Dermis blood vessel endothelial cell (primary cell): ENCODE measurements at places on chromosomes 3 and 15. TPM values are rescaled to one million over a fixed set of nuclear protein-coding genes. Genes with fewer than 3 reads are reported as not detected.

VGLL3 gene
- total RNA-seq: 0.33 and 1.0 TPM in 2 replicates

- peak; percentile 6 for DNase-seq
These were observed 66.3 kb downstream of the ISG20 start for GRCh38 chr15:88704791-88705768.

HHATL gene
- total RNA-seq: not detected in 2 replicates

GRCh38 chr15:66720206-66721010 is 18.4 kb downstream of the SMAD6 start:
- peak; percentile 63 for DNase-seq

DNA sequence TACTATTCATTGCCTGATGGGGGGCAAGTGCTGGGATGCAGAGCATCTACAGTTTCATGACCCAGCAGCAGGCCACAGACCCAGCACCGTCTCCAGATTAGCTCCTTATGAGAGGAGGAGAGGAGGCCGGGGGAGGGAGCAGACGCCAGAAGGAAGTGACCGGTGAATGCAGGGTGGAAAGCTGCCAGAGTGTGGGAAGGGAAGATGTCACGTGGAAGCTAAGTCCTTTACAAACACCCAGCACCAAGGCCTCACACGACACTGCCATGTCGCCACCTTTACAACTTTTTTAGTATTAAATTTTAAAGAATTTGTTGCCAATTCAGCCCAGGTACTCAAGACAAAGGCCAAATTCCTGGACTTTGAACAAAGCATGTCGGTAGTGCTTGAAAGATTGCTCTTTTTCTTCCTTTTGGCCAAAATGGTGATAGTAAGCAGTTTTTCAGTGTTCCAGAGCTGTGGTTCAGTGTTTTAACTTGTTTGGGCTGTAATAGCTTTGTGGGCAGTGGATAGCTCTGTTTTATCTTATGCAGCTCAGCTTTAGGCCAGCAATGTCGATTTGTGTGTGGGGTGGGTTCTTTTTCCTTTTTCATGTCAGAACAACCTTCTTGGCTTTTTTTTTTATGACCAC is 58.2 kb downstream of the ZBTB38 start:
- DNase-seq: peak; percentile 78

SLC4A7 gene
- 73.2 and 79.0 TPM in 2 replicates for total RNA-seq

GRCh38 chr15:84715441-84716035 is 401 bp downstream of the SEC11A start:
- DNase-seq: peak; percentile 51

GRCh38 chr15:44397869-44398268 is 29.6 kb upstream of the CTDSPL2 start:
- DNase-seq: no peak

- no peak for DNase-seq
These were observed 37.0 kb upstream of the PIK3R4 start for GRCh38 chr3:130783629-130784028.

PIK3R4 gene
- total RNA-seq: 33.7 and 48.8 TPM in 2 replicates

GRCh38 chr15:101120473-101120872 is 131.4 kb downstream of the CHSY1 start:
- no peak for DNase-seq

ERICH6 gene
- not detected in 2 replicates for total RNA-seq

DNA sequence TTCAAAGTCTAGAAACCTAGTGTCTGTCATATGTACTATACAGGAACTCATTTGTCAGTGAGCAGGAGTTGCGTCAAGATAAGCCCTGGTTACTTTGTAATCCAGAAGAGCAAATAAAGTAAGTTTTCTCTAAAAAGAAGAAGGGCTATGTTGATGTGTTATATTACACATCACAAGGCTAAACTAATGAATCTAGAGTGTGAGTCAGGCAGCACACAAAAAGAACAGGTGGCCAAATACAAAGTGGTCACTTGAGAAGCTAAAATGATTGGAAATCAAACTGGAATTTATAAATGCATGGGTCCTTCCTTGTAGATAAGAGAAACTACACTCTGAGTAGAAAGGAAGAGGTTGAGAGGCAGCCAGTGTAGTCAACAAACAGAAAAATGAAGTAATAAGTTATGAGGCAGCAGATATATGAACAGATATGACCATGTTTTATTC is 771.6 kb downstream of the DIPK2A start:
- DNase-seq: no peak

DNA sequence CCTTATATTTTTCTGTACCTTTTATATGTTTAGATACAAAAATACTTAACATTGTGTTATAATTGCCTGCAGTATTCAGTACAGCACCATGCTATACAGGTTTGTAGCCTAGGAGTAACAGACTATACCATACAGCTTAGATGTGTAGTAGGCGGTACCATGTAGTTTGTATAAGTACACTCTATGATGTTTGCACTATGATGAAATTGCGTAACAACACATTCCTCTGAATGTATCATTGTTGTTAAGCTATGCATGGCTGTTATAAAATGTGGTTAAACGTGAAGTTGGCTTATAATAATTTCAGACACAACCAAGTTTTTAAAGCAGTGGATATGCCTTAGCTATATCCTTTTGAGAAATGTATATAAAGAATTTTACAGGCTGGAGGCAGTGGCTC is 328.3 kb downstream of the PLCL2 start:
- no peak for DNase-seq

DNA sequence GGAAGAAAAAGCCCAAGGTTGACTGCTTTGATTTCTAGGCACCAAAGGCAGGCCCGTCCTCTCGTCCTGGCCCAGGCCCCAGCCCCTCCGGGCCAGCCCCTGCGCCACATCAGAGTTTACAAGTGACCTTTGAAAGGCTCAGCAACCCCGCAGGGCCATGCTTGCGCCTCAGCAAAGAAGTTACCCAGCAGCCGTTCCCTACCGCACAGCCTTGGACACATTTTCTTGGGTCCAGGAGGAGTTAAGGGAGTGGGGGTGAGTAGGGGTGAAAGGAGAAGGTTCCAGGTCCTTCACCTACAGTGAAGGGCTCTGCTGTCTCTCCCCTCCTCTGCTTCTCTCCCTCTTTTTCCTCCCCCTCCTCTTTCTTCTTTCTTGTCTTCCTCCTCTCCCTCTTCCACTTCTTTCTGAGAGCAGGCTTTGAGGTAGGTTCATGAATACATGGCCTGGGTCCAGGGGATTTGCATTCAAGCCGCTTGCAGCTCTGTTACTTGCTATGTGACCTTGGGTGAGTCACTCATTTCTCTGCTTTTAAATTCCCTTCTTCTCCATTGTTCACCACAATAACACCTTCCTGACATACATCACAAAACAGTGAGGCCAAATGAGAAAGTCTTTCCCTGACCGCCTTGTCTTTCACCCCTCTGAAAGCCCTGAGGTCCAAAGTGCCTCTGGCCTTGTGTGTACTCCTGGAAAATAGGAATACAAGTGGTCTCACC is 223.3 kb upstream of the TPRG1 start:
- peak; percentile 71 for DNase-seq

ECE2 gene
- not detected in 2 replicates for total RNA-seq

- DNase-seq: no peak
These were observed 62.7 kb downstream of the GLDN start for GRCh38 chr15:51403946-51404695.

- DNase-seq: no peak
These were observed 143.1 kb downstream of the DIPK2A start for GRCh38 chr3:144114767-144115166.

DNA sequence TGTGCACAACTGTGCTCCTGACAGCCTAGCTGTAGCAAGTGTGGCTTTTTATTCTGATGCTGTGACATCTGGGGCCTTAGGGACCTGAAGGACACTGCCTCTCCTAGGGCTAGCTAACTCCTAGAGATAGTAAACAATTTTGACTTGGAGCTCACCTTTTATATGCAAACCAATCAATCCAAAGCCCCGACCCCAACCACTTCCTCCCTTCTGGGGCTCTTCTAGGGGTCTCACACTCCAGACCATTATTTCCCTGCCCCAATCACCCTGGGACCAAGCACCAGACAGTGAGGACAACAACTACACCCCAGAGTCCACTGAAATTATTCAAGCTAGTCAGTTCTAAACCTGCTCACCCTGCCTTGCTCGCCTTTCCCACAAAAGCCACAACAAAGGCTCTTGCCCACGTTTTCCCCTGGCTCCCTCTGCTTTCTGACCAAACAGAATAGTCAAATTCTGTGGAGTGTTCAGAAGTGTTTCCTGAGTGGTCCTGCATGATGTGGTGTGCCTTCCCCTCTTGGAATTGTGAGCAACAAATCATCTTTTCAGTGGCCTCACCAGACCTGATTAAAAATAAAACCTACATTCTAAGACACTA is 84.2 kb upstream of the WNT5A start:
- DNase-seq: no peak

DNA sequence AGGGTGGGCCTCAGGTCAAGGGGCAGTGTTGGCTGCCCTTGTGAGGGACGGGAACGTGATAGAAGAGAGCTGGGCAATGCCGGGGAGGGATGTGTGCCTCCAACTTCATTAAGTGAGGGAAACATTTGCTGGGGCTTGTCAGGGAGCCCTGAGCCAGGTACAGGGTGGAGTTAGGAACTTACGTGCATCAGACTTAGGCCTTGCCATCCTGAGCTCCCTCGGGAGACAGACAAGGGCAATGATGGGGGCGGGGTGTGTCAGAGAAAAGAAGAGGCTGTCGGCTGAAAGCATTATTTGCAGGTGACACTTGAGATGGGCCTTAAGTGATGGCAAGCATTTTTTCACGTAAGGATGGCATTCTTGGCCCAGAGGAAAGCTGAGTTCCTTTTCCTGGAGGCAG is 1.6 kb downstream of the FAM131A start:
- DNase-seq: no peak

- DNase-seq: no peak
These were observed 200.7 kb downstream of the SOX2 start for GRCh38 chr3:181912384-181912783.

DNA sequence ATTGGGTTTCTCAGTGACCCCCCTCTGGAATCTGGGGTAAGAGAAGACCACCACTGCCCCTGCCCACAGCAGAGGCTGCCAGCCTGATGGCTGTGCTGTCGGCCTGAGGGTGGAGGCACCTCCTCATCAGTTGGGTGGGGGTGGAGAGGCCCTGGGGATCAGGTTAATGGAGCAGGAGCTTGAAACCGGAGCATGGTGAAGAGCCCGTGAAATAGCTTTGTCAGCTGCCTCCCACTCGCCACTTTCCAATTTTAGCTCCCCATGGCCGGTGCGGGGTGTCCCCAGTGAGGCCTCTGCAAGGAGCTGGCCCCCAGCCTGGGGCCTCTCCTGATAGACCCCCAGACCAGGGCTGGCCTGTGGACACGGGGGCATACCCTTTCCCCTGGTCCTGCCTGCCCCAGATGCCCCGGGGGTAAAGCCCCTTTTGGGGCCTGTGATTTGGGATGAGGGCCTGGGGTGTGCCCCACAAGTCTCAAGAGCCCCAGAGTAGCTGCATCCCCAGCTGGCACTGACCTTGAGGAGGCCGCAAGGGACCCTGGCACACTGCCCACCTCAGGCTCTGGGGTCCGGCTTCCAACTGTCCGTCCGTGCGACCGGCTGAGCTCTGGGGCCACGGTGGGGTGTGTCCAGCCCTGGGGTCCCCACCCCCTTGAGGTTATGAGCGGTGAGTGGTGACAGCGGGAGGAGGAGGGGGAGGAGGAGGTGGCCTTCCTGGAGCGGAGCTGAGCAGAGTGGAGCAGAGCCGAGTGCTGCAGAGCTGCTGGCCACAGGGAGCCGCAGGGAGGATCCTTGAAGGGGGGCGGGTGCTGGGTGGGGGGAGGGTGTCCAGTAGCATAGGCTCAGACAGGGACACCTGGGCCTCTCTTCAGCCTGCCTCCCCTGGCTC is at the start of gene HHATL:
HHATL (minus strand) TSS at position 733 of the 886 bp plus-strand sequence. CDS start 1,972 bp downstream, outside the sequence.
- no peak for DNase-seq

GRCh38 chr3:13637953-13638352 is 89.0 kb downstream of the FBLN2 start:
- DNase-seq: no peak

- no peak for DNase-seq
These were observed 5.8 kb upstream of the ADAM10 start for GRCh38 chr15:58755350-58755749.

- DNase-seq: no peak
These were observed 18.0 kb downstream of the NRG4 start for GRCh38 chr15:75994220-75994619.

GRCh38 chr3:115186351-115187148 is 39.5 kb upstream of the ZBTB20 start:
- no peak for DNase-seq

NRROS gene
- total RNA-seq: 13.4 and 16.8 TPM in 2 replicates

- DNase-seq: no peak
These were observed 29.4 kb upstream of the SEMA3F start for GRCh38 chr3:50125541-50126286.

BUB1B gene
- 12.8 and 39.7 TPM in 2 replicates for total RNA-seq

CAMK1 gene
- 34.7 and 40.3 TPM in 2 replicates for total RNA-seq

TTLL13 gene
- total RNA-seq: 0.09 and 0.17 TPM in 2 replicates

SMCO1 gene
- total RNA-seq: not detected in 2 replicates

GRCh38 chr3:194689493-194689944 is 3.8 kb downstream of the FAM43A start:
- DNase-seq: peak; percentile 80

DNA sequence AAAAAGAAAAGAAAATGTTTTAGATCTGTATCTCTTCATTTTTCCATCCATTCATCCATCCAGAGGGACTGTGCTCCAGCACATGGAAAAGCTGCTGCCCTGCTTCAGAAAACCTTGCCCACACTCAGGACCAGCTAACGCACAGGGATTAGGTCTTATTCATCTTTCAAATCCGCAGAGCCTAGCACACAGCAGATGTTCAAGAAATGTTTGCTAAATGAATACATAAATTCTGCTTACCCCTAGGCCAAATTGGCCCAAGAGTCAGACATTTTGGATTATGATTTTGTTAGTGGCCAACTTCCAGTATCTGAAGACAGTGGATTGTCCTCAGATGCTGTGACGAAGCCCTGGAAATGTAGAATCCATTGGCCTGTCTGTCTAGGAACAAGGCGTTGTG is 71.4 kb downstream of the GHSR start:
- no peak for DNase-seq
